GM12892 (cell line): ENCODE measurements at places on chromosomes 16 and 17.

DNA sequence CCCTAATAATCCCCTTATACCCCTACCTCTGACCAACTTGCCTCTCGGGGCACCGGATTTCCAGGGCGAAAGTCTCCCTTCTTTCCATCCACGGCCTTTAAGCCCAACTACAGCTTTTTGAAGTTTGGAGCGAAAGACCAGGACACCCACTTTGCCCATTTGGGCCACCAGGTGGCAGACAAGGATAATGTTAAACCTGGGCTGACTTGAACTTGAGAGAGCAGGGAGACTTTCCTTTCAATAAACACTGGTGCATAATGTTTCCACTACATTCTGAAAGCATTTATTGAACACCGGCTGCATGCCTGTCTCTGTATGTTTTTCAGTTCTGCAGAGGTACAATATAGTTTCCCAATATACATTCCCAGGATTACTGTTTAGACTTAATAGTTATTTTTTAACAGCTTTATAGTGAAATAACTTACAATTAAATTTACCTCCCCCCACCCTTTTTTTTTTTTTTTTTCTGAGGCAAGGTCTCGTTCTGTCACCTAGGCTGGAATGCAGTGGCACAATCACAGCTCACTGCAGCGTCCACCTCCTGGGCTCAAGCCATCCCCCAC is 6.9 kb upstream of the CES3 start:
- no peak for DNase-seq

GRCh38 chr16:81738783-81739496 is 40.2 kb upstream of the PLCG2 start:
- no peak for DNase-seq

- DNase-seq, result no peak
These were observed 77.6 kb downstream of the CHD9 start for GRCh38 chr16:53132406-53132805.

- DNase-seq, result no peak
These were observed 127.9 kb upstream of the CPHXL start for GRCh38 chr16:75854152-75854551.

DNA sequence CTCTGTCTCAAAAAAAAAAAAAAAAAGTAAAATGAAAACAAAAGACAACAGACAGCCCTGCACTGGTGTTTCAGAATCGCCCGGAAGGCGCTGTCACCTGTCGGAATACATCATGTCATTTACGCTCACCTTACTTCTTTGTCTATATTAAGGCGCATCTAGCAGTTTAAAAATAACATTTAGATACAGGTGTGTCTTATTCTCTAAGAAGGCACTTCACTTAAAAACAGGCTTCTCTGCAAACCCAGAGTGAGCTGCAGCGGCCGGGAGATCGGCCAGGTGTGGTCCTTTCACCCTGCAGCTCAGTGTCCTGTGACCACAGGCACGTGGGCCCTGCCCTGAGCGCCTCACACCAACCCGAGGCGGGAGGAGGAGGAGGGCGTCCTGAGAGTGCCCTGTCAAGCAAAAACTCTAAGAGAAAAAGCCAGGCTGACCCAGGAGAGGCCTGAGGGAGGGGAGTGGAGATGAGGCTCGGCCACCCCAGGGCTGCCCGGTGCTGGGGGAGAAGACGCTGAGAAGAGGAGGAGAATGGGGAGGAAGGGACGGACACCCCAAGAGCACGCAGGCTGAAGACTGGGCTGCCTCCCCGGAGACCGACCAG is 3.3 kb upstream of the LMF1 start:
- DNase-seq, result no peak

DNA sequence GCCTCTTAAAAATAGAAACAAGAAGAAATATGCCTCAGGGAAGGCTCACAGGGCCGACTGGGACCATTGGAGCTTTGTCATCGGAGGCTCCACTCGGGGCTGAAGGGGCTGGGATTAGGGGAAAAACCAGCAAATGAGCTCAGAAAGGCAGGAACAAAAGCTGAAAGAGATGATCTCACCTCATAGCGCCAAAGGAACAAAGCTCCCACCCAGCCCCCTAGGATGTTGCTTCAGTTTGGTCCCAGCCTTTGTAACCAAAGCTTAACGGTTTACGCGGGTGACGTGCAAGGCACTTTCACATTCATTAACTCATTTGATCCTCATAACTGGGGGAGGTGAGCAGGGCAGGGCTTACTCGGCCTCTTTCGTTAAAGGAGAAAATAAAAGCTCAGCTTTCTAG is 168.5 kb upstream of the DYNLRB2 start:
- no peak for DNase-seq

GRCh38 chr16:65002265-65002664 is 119.6 kb downstream of the CDH11 start:
- DNase-seq, result no peak

DNA sequence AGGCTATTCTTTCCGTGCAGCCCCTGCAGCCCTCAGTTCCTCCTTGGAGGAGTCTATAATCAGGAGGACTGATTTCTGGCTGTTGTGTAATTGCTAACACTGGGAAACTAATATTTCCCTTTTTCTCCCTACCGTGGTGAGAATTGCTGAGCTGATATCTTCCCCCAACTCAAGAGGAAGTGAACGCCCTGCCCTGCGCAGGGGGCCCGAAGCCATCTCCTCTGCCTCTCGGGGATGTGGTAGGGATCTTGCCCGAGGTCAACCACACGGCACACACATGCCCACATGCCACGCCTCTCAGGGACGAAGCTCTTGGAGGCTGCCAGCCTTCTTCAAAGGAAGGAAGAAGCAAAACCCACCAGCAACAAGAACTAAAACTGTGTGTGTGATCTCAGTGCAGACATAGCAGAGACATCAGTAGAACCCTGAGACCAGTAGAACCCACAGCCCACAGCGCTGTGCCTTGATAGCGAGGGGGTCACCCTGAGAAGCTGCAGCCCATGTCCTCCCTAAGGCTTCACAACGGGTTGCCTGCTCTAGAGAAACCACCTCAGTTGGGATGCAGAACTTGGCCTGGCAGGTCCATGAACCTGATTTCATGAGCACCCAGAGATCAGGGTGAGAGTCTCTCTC is 8.9 kb upstream of the ULK2 start:
- no peak for DNase-seq

- DNase-seq, result no peak
These were observed 12.9 kb downstream of the HEATR6 start for GRCh38 chr17:60065867-60066266.

DNA sequence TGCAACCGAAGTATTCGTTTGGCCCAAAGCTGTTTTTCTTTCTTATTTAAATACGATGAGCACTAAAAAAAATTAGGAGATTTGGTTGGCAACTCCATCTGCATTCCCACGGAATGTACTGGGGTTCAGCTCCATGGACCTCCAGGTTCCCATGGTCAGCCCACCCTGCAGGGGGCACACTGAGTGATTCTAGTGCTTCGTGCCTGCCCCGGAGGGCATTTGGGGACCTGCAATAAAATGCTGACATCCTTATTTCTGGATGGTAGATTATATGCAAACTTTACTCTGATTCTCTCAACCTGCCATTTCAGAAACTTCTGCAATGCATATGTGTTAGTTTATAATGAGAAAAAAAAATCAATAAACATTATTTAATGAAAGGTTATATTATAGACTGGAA is 339.4 kb downstream of the XYLT1 start:
- no peak for DNase-seq

- DNase-seq, result peak; percentile 66
These were observed 611 bp downstream of the RRAD start for GRCh38 chr16:66924527-66925321.

GRCh38 chr16:22210285-22210684 is 4.2 kb downstream of the EEF2K start:
- no peak for DNase-seq

GRCh38 chr17:79939755-79940458 is 95.8 kb downstream of the TBC1D16 start:
- no peak for DNase-seq

DNA sequence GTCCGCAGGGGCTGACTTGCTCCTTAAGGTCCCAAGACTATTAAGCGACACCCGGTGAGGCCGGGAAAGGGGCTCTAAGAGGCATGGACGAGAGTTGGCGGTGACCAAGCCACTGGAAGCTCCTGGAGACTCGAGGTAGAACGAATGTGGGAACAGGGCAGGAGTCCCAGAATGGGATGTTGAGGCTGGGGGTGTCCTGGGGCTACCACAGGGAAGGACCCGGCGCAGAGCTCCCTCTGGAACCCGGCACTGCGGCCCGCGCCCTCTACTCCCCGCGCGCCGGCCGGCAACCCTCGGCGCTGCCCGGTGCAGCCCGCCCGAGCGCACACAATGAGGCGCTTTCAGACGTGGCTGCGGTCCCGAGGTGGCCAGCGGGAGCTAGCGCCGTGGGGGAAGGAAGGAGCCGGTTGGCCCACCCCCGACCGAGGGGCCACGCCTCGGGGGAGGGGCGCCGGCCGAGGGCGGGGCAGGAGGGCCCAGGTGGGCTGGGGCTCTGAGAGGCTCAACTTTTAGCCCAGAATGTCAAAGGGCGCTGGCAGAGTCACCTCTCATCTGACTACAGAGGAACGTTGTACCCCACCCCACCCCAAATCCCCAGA is at the start of gene CHST6:
Gene CHST6, minus strand, starts transcription at position 366 of the 599 bp plus-strand sequence. CDS start 15,613 bp downstream, outside the sequence.
- peak; percentile 67 for DNase-seq

- no peak for DNase-seq
These were observed 13.3 kb downstream of the WFIKKN2 start for GRCh38 chr17:50848711-50849110.

GRCh38 chr17:65346166-65346565 is 209.0 kb downstream of the RGS9 start:
- no peak for DNase-seq

DNA sequence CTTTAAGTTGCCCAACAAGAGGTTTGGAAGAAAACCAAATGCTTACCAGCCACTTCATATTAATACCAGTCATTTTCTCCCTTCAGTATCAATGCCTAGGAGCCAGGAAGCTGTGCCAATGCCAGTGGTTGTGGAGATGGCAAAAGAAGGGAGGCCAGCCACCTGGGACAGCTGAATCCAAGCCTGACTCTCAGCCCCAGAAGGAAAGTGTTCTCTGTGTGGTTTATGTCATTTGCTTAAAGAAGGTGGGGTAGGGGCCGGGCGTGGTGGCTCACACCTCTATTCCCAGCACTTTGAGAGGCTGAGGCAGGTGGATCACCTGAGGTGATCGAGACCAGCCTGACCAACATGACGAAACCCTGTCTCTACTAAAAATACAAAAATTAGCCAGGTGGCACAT is 13.4 kb downstream of the C17orf78 start:
- DNase-seq, result no peak

GRCh38 chr17:17866425-17866824 is 29.6 kb upstream of the SREBF1 start:
- no peak for DNase-seq

DNA sequence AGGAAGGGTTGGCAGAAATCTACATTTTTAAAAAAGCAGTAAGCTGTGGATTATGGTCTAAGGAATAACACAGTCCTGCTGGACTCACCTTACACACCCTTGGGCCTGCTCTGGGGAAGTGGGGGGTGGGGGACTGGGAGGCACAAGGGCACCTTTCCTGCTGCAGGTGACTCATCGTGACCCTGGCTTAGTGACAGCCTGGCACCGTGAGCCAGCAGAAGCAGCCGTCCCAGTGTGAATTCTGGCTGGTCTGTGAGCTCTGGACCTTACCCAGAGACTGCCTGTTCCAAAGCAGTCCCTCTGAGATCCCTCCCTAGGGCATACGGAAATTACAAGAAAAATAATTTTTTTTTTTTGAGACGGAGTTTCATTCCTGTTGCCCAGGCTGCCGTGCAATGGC is 4.2 kb upstream of the CRK start:
- DNase-seq, result no peak

GRCh38 chr16:88866151-88866920 is at the start of gene PABPN1L:
TSS of gene PABPN1L (minus strand) at chr16:88866660. CDS start at chr16:88866606, 54 bp downstream.
- no peak for DNase-seq

GRCh38 chr17:46818316-46818928 is at the start of gene WNT3:
TSS of gene WNT3 (minus strand) at chr17:46818692. CDS start at chr17:46818597, 95 bp downstream.
- DNase-seq, result peak; percentile 65

- DNase-seq, result peak; percentile 37
These were observed 906 bp downstream of the RBL2 start for GRCh38 chr16:53435066-53435688.

DNA sequence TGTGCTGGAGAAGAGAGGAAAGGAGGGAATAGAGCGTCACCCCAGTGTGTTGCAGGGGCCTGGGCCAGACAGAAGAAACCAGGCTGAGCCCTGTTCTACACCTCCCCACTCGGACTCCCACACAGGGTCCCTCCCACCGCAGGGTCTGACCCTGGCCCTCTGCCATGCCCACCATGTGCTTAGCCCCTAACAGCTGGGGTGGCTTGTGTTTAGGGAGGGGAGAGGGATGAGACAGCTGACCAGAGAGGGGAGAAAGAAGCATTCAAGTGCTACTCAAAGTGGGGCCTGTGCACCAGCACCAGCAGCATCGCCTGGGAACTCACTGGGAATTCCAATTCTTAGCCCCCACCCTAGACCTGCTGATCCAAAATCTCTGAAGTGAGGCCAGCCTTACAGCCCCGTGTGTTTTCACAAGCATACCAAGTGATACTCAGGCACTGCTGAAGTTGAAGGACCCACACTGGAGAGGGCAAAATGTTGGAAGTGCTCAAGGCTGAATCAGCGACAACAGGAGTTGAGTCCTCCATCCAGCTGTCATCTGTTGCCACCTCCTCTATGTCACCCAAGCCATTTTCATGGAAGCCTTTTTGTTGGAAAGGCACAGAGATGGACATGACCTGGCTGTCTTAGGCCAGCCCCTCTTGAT is 47.0 kb downstream of the FZD2 start:
- no peak for DNase-seq

DNA sequence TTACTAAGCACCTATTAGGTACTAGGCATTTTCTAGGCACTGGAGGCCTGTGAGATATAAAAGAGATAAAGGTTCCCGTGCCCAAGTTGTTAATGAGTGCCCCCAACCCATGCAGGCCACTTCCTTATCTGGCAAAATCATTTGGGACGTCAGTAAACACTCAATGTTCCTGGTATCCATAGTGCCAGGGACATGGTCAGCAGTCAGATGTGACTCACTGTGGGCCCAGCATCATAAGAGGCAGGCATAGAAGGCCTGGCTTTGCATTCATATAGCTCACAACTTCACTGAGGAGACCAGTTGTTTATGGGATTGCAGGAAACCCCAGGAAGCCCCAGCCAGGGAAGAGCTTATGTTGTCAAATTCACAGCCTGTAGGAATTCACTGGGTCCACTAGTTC is 81.1 kb downstream of the MRC2 start:
- no peak for DNase-seq
